ENCODE measurements at places on chromosomes 2 and 18.

GRCh38 chr2:34664266-34664665, 1065.2 kb upstream of the FAM98A start:
- H3K4me3 ChIP-seq: no peak overlapping the region
- no peaks in the 10 kb centered on the region for H3K27me3 ChIP-seq
- no peak for DNase-seq
- H3K4me1 ChIP-seq: no peaks in the 10 kb centered on the region

GRCh38 chr2:160423126-160423525, 70.5 kb downstream of the RBMS1 start:
- no peak overlapping the region for H3K4me3 ChIP-seq
- H3K27me3 ChIP-seq: no peaks in the 10 kb centered on the region
- no peaks in the 10 kb centered on the region for H3K36me3 ChIP-seq
- H3K4me1 ChIP-seq: peaks cover 20% of the 10 kb centered on the region
- DNase-seq: no peak

- peaks cover 2% of the 10 kb centered on the region for H3K36me3 ChIP-seq
- peak within 1 kb of the TSS; percentile 29 for H3K27ac ChIP-seq
- H3K4me1 ChIP-seq: peaks cover 7% of the 10 kb centered on the region
Measured at GRCh38 chr2:6865346-6866274, at the start of gene CMPK2. Gene CMPK2 (minus strand): TSS chr2:6865907. CDS start chr2:6865696, 211 bp downstream.

DNA sequence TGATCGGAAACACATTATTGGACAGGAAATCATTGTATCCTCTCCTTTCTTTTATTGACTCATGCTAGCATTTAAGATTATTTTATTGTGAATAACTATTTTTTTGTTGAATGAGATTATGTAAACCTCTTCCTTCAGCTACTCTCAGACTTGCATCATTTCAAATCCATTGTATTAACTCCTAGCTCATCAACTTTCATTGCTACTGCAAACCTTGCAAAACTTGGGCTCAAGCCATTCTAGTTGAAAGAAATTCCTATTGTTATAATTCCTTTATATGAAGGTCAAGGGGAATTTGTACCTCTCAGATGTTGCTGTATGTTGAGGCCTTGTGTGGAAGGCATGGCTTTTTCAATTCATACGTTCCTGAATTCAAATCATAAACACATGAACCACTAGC, 1764.6 kb downstream of the SUCLG1 start:
- DNase-seq: no peak
- no peak overlapping the region for H3K4me3 ChIP-seq
- H3K36me3 ChIP-seq: no peaks in the 10 kb centered on the region
- no peaks in the 10 kb centered on the region for H3K4me1 ChIP-seq
- no peaks in the 10 kb centered on the region for H3K27me3 ChIP-seq

DNA sequence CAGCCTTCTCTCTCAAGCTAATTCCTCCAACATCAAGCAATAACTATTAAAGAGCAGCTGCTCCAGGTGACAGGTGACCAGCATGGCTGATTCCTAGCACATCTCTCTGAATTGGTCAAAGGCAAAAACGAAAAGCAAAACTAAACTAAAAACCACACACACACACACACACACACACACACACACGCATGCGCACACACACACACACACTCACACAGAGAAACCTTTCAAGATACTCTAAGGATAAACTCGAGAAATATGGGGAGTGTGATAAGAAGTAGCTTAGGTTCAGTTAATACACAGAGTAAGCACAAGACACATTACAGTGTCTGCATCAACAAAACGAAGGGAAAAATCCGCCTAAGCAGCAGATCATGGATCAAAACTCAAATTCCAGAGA, 74.5 kb upstream of the FZD7 start:
- H3K36me3 ChIP-seq: no peaks in the 10 kb centered on the region
- no peaks in the 10 kb centered on the region for H3K27me3 ChIP-seq
- H3K4me3 ChIP-seq: no peak overlapping the region
- H3K4me1 ChIP-seq: no peaks in the 10 kb centered on the region
- no peak overlapping the region for H3K27ac ChIP-seq
- DNase-seq: no peak

GRCh38 chr2:240353944-240354343, 81.5 kb upstream of the GPC1 start:
- H3K27me3 ChIP-seq: no peaks in the 10 kb centered on the region
- no peak for DNase-seq
- no peaks in the 10 kb centered on the region for H3K36me3 ChIP-seq
- no peak overlapping the region for H3K27ac ChIP-seq

DNA sequence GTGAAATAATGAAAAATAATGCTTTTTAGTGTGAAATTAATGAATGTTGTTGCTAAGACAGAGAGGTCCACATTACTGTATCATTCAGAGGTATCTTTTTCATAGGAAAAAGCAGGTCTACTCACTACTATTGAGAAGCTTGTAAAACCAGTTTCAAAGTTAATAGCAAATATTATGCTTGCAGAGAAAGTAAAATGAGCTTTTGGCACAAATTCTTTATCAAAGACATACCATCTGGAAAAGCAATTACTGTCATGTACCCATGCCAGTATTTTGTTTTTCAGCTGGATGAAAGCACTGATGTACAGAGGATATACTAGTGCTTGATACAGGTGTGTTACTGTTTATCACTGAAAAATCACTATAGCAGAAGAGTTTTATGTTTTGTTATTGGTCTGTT, 77.5 kb downstream of the NCOA1 start:
- no peaks in the 10 kb centered on the region for H3K27me3 ChIP-seq
- H3K27ac ChIP-seq: no peak overlapping the region
- peaks cover 23% of the 10 kb centered on the region for H3K36me3 ChIP-seq
- no peak for DNase-seq
- peak overlapping the region; percentile 15 for H3K4me3 ChIP-seq
- peaks cover 47% of the 10 kb centered on the region for H3K4me1 ChIP-seq

- no peaks in the 10 kb centered on the region for H3K36me3 ChIP-seq
- peaks cover 2% of the 10 kb centered on the region for H3K27me3 ChIP-seq
- no peaks in the 10 kb centered on the region for H3K4me1 ChIP-seq
- no peak overlapping the region for H3K27ac ChIP-seq
Measured at GRCh38 chr2:101140237-101140636, 10.9 kb downstream of the TBC1D8 start.

DNA sequence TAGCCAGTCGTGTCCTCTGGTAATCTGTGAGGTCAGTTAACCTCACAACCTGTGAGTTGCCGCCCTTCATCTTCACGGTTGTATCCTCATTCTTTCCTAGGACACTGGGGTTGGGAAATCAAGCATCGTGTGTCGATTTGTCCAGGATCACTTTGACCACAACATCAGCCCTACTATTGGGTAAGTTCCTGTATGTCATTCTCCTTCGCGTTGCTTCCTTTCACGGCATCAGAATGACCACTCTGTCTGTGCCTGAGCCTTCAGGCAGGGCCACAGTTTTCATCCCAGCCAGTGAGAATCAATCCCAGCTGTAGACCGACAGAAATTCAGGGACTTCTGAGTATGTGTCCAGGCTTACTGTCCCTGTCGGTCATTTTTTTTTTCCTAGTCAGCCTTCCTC, 67.1 kb downstream of the RAB31 start:
- no peak overlapping the region for H3K4me3 ChIP-seq
- no peaks in the 10 kb centered on the region for H3K27me3 ChIP-seq
- no peak overlapping the region for H3K27ac ChIP-seq
- no peaks in the 10 kb centered on the region for H3K36me3 ChIP-seq
- DNase-seq: no peak

DNA sequence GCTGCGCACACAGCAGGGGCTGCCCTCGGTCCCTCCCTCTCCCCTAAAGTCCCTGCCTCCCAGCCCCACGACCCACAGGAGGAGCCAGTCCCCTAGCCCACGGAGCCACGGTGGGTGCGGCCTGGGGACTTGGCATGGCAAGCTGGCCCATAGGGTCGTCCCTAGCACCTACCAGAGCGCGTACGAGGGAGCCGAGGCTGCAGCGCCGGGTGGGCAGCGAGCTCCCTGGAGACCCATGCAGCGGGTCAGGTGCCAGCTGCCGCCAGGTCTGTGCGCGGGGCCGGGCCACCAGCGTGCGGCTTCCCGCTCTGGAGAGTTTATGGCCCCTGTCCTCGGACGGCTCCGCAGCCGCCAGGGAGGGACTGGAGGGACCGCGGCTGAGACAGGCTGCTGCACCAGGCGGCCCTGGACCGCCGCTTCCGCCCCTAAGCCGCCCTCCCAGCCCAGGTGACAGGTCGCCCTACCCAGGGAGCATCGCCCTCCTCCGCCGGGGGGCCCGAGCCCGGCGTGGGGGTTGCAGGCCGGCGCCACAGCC, 273.6 kb downstream of the CCDC74A start:
- peaks cover 11% of the 10 kb centered on the region for H3K4me1 ChIP-seq
- no peak for DNase-seq
- no peaks in the 10 kb centered on the region for H3K36me3 ChIP-seq
- no peak overlapping the region for H3K4me3 ChIP-seq
- H3K27me3 ChIP-seq: peaks cover 1% of the 10 kb centered on the region

- no peak for DNase-seq
- H3K4me1 ChIP-seq: peaks cover 10% of the 10 kb centered on the region
- H3K36me3 ChIP-seq: no peaks in the 10 kb centered on the region
- H3K4me3 ChIP-seq: no peak overlapping the region
- H3K27ac ChIP-seq: no peak overlapping the region
Measured at GRCh38 chr2:44242904-44243303, 32.4 kb upstream of the SLC3A1 start.

- H3K27me3 ChIP-seq: peaks cover 11% of the 10 kb centered on the region
- H3K36me3 ChIP-seq: no peaks in the 10 kb centered on the region
- H3K4me1 ChIP-seq: no peaks in the 10 kb centered on the region
- no peak overlapping the region for H3K27ac ChIP-seq
- H3K4me3 ChIP-seq: no peak overlapping the region
- no peak for DNase-seq
Measured at GRCh38 chr2:171547720-171548119, 25.4 kb downstream of the CYBRD1 start.

DNA sequence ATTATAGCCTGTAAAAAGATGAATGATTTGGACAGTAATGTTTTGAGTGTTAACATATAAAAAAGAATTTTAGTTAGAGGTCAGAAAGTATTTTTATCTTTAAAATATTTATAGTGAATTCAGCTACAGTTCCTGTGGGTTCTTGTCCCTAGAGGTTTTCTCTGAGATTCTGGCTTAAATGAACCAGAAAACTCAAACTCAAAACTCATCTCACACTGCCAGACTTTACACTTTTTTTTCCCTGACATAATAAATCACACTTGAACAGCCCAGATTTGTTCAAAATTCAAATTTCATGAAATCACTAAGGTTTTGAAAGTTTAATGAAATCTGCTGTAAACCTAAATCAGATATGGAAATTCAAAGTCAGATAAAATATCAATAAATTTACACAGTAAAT, 92.3 kb downstream of the KCNH7 start:
- H3K36me3 ChIP-seq: no peaks in the 10 kb centered on the region
- no peaks in the 10 kb centered on the region for H3K27me3 ChIP-seq
- no peak overlapping the region for H3K4me3 ChIP-seq
- no peak overlapping the region for H3K27ac ChIP-seq

GRCh38 chr18:13500869-13501542, 225.4 kb downstream of the FAM210A start:
- peaks cover 41% of the 10 kb centered on the region for H3K36me3 ChIP-seq
- no peak for DNase-seq
- H3K27me3 ChIP-seq: no peaks in the 10 kb centered on the region

DNA sequence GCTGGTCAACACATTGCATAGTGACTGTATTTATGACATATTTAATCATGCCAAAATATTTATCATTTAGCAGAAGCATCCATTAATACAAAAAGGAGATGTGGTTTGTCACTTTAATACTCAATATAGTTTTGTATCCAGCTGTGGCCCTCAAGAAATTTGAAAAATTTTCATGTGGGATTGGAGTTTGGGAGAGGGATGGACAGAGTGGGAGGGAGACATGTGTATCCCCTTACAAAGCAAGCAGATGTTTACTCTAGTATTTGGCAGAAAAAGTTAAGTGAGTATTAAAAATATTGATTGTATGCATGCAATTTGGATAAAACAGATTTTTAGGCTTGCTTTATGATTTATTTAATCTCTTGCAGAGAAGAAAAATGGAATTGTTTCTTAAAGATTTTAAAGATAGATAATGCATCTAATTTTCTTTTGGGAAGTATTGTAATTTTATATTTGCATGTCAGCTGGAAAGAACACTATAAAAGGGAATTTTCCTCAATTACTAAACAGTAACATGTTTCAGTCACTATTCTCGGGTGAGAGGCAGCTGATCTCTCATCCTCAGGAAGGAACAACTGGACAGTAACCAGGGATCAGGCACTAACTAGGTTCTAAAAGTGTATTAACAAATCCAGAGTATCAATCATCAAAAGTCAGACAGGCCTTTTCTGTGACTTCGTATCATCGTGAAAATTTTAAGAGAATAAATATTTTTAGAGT, 1184.7 kb upstream of the NXPH2 start:
- H3K36me3 ChIP-seq: no peaks in the 10 kb centered on the region
- no peak for DNase-seq
- no peaks in the 10 kb centered on the region for H3K4me1 ChIP-seq

DNA sequence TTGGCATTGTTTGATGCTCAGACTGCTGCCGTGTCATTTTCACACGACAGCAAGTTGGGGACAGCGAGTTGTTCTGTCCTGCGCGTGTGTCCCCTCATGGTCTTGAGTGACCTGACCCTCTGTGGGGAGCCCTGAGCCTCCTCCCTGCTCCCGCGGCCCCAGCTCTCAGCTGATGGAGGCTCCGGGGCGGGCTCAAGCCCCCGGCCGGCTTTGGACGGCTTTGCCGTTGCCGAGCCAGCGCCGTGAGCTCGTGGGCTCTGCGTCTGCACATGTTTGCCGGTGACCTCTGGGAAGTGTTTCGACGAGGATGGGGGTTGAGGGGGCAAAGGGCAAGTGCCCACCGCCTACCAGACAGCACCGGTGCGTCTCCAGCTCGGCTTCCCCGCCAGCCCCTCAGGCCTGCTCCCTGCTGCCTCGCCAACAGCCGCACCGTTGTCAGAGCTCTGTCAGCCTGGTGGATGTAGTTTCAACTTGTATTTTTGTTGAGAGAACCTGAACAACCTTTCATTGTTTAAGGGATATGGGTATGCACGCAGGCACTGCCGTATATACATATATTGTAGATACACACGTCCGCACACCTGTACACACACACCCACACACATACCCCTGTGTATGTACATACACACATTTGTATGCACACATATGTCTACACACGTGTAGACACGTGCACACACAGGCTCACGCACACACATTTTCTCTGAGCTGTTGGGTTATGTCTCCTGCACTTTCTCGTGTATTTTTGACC, 13.7 kb downstream of the PDCD1 start:
- H3K4me3 ChIP-seq: no peak overlapping the region
- H3K4me1 ChIP-seq: peaks cover 25% of the 10 kb centered on the region
- H3K36me3 ChIP-seq: no peaks in the 10 kb centered on the region
- H3K27ac ChIP-seq: no peak overlapping the region
- DNase-seq: no peak

- H3K27me3 ChIP-seq: no peaks in the 10 kb centered on the region
- H3K4me1 ChIP-seq: peaks cover 28% of the 10 kb centered on the region
- peak overlapping the region; percentile 80 for H3K4me3 ChIP-seq
Measured at GRCh38 chr2:231545105-231545902, 15.1 kb upstream of the NMUR1 start.

Measured in CD4-positive, CD25-positive, alpha-beta regulatory T cell (primary cell).